Fibroblast of skin of left quadriceps (primary cell): ENCODE measurements at places on chromosomes 3 and 15.

GRCh38 chr15:94375997-94376396 lies 144.6 kb downstream of the MCTP2 start:
- no peak for DNase-seq

GRCh38 chr3:4322635-4323034 lies 19.5 kb downstream of the SETMAR start:
- DNase-seq: peak; percentile 90

DNA sequence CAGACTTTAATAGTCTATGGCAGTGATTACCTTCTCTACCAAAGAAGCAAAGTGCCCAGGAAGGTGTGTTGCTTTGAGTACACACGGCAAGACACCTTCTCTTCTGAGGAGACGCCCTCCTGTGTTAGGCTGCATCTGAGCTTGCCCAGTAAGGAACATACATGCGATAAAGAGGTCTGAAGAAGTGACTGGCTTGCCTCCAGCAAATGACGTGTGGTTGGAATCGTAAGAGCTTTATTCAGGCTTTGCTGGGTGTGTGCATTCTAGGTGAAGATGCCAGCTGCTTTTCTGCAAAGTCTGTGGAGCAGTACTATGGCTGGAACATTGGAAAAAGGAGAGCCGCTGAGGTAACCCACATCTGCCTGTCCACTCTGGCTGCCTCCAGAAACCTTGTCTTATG lies 22.4 kb downstream of the MAP6D1 start:
- DNase-seq: no peak

- peak; percentile 36 for DNase-seq
These were observed 115.4 kb upstream of the C15orf61 start for GRCh38 chr15:67405208-67406191.

DNA sequence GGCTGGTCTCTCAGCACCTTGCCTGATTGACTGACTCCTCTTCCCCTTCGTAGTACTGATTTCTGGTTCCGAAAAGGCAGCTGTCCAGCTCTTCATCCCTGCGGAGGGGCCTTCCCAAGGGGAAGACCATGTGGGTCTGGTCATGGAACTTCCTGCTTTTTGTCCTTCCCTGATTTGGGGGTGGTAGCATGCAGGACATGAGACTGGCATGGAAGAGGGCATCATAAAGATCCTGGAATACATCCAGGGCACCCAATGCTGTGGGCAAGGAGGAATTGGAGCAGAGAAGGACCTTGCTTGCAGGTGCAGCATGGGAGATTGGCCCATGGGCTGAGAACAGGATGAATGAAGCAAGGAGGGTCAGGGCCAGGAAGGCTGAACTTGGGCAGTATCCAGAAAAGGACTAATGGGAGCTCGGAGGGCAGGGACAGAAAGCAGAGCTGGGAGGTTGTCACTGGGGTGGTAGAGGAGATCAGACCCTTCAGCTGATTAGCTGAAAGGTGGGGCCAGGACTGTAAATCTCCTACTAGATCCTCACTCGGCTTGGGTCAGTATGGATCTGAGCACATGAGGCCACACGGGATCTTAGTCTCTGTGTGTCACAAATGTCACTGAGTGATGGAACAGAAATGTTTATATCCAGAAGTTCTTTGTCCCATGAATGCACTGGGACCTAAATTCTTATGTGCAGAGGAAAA lies 59.5 kb downstream of the AMOTL2 start:
- DNase-seq: no peak

- no peak for DNase-seq
These were observed 29.5 kb upstream of the USP3 start for GRCh38 chr15:63474810-63475316.

- no peak for DNase-seq
These were observed 23.4 kb upstream of the SEC13 start for GRCh38 chr3:10344147-10344943.

- no peak for DNase-seq
These were observed 89.5 kb downstream of the GADL1 start for GRCh38 chr3:30804984-30805383.

DNA sequence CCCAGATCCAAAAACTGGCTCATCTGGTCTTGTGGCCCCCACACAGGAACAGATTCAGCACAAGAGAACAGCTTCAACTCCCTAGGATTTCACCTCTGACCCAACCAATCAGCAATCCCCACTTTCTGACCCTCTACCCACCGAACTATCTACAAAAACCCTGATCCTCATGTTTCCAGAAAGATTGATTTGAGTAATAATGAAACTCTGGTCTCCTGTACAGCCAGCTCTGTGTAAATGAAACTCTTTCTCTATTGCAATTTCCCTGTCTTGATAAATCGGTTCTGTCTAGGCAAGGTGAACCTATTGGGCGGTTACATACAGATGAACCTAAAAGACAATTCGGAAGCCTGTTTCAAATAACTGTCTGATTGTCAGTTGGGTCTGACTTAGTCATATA lies 847.6 kb upstream of the ALCAM start:
- no peak for DNase-seq

GRCh38 chr3:97241417-97241816 lies 427.0 kb downstream of the EPHA6 start:
- DNase-seq: no peak

DNA sequence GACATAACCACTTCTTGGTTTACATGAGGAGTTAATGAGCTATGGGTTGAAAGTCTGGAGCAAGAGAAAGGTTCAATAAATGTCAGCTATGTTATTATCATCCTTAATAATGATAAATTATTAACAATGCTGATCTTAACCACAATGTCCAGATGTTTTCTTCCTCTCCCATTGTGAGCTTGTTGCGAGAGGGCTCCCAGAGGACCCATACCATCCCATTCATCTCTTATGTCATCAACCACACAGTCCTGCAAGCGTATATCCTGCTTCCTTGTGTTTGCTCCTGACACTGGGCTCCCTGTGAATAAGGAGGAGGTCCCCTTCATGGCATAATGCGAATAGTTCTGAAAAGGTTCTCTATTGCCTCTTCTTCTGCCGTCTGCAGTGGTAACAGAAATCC lies 266.8 kb downstream of the TLE3 start:
- DNase-seq: peak; percentile 66

DNA sequence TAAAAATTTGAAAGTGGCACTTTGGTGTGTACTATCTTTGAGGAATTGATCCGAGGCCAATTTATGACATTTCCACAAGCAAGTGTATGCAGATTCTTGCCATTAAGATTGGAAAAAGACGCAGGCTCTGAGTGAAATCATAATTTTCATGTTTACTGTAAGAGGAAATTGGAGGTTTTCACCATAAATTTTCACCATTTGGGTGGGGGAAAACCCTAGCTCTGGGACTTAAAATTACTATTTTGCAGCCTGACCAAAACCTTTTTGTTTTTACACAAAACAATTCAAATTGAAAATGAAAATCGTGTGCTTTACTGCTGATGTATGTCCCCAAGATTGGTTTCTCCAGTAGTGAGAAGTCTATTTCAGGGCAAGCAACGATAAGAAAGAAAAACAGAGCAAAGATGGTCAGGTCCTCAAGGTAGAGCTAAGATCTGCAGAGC lies 282.6 kb downstream of the FOXP1 start:
- DNase-seq: no peak

DNA sequence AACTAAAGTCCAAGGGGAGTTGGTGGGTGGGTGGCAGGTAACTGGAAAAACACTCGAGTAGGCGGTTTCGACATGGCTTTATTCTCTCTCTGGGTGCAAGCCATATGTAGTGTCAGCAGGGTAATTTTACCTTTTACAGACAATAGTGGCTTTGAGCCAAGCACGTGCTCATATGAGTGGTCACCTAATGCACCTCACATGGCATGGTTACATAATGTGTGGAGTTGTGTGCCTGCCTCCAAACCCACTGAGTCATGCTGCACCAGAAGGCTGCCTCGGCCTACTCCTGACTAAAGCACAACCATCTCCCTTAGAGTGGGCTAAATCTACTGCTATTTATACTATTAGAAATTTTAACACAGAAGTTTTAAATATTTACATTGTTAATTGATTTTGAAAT lies 16.5 kb downstream of the CCRL2 start:
- no peak for DNase-seq

GRCh38 chr3:124962403-124962940 lies 27.9 kb upstream of the MUC13 start:
- DNase-seq: peak; percentile 37

DNA sequence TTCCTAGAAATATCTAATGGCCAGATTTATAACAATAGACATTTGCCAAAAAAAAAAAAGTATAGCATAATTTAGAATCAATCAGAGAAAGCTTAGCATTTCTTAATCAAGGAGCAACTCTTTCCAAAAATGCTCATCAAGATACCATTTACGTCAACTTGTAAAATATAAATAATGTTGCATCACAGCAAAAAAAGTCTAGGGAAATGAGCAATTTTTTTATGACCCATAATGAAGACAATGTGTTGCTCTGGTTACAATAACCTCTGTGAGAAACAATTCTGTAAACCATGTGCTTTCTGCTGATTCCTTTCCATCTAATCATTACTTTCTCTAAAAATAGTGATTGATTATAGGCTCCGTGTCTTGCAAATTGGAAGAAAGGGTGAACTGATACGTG lies 36.3 kb downstream of the KBTBD8 start:
- peak; percentile 47 for DNase-seq

DNA sequence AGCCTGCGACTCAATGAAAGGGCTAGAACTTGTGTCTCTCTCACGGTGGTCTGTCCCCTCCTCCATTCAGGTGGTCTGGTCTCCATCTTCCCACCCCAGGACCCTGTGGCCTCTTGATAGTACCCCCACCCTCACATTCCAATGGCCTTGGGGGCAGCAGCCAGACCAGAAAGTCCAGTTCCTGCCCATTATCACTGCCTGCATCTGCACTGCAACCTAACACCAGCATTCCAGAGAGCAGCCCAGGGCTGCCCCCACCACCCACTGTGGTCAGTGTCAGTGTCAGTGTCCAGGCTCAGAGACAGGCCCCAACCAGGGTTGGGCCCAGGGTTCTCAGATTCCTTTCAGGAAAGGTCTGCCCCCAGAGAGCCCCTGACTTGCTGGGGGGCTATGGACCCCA lies 12.6 kb downstream of the IGDCC3 start:
- no peak for DNase-seq

GRCh38 chr3:152030320-152030719 lies 156.9 kb downstream of the SUCNR1 start:
- no peak for DNase-seq

- DNase-seq: no peak
These were observed 136.8 kb upstream of the PLXNA1 start for GRCh38 chr3:126845920-126846715.

GRCh38 chr3:152192050-152192449 lies 76.7 kb upstream of the MBNL1 start:
- DNase-seq: no peak

GRCh38 chr3:63864008-63864964 lies 619 bp downstream of the ATXN7 start:
- no peak for DNase-seq

- no peak for DNase-seq
These were observed 651.0 kb upstream of the NAALADL2 start for GRCh38 chr3:174208161-174208560.

- DNase-seq: peak; percentile 3
These were observed 80.8 kb upstream of the FHIT start for GRCh38 chr3:61331929-61332552.

DNA sequence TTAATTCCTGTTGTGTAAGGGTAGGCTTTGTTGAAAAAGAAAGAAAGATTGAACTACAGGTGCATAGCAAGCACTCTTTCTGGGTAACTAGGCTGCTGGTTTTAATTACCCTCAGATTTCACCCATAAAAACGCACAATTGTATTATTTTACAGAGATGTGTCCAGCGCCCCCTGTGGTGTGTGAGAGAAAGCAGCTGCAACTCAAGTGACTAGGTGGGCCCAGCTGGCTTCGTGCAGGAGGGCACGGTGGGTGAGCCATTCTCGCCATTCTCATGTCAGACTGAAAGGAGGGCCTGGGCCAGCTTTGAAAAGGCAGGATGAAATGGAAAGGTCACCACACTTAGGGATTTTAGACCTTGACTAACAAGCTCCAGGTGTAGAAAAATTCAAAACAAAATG lies 122.6 kb downstream of the LRIG1 start:
- DNase-seq: no peak

- DNase-seq: no peak
These were observed 53.8 kb upstream of the CPB1 start for GRCh38 chr3:148773805-148774204.

DNA sequence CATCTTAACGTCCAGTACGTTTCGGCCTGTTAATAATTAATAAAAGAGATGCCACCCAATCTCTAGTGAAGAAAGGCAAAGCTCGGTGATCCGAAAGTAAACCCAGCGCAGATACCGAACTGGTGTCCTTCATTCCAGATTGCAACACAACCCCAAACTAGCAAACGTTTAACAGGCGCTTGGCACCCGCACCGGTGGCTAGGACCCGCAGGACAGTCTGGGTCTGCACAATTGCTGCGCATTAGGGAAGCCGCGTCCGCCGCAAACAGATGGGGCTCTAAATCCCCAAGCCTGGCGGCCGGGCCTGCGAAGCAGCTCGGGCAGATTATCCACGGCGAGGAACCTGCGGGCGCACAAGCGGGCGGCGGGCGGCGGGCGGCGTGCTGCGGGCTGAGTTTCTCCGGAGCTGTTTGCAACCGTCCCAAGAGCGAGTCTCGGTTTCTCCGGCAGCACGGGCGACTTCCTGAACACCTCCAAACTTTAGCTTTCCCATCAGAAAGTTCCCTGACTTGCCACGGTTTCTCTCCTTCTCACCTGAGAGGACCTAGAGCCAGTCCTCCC lies 112.1 kb upstream of the ICE2 start:
- no peak for DNase-seq

DNA sequence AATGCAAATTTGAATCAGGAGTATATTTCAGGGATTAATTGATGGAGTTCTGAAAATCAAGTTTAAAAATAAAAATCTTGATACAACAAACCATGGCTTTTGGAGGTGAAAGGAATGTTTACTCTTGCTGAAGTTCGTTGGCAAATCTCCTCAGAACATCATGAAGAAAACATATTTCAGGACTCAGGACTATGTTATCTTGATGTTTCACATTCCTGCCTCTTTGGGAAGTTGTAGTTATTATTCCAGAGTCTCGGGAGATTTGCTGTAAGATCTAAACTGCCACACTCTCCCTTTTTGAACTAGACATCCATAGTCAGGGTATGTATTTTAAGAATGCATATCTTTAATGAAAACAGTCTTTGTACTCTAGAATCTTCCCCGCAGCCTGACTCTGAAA lies 271.2 kb downstream of the RBMS3 start:
- peak; percentile 10 for DNase-seq

- no peak for DNase-seq
These were observed 41.5 kb downstream of the PCNP start for GRCh38 chr3:101615525-101615924.

DNA sequence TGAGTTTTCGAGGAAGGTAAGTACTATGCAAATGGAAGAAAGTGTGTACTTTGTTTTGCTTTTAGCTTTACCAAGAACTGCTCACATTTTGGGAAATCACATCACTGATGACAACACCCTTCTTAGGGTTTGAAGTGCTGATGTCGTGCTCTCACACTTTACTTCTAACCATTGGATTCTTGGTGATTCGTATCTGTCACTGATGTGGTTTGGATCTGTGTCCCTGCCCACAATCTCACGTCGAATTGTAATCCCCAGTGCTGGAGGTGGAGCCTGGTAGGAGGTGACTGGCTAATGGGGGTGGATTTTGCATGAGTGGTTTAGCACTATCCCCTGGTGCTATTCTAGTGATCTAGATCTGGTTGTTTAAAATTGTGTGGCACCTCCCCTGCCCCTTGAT lies 75.4 kb upstream of the RGMA start:
- DNase-seq: no peak

- no peak for DNase-seq
These were observed 138.9 kb upstream of the RARB start for GRCh38 chr3:25289156-25289555.

- DNase-seq: no peak
These were observed 25.6 kb upstream of the ACAP2 start for GRCh38 chr3:195468391-195468776.

GRCh38 chr15:58710701-58711100 lies 38.8 kb downstream of the ADAM10 start:
- DNase-seq: no peak

GRCh38 chr3:134253475-134254226 lies 3.0 kb upstream of the RYK start:
- DNase-seq: no peak
